T-cell (primary cell): ENCODE measurements at places on chromosomes 7 and 10. TPM values are rescaled to one million over a fixed set of nuclear protein-coding genes. Genes with fewer than 3 reads are reported as not detected.

DNA sequence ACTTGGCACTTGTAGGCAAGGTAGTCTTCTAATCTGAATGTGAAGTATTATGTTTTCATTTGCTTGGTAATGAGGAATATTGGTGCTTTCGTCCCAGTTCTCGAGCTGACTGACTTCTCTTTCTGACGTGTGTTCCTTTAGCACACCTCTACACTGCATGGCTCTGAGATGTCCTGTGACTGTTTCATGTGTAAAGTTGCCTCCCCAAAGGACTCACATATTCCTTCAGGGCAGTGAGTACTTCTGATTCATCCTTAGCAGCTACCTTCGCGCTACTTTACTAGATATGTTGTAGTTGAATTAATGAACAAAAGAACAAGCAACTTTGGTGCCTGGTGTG lies 113.7 kb downstream of the EGFR start:
- no peak overlapping the region for H3K27ac ChIP-seq
- H3K4me1 ChIP-seq = no peaks in the 10 kb centered on the region
- no peak for DNase-seq

GRCh38 chr10:59362144-59362958 lies at the start of gene FAM13C:
TSS of gene FAM13C (minus strand) at chr10:59362549. CDS start at chr10:59362460, 89 bp downstream.
- H3K4me3 ChIP-seq = no peak within 1 kb of the TSS
- peaks cover 5% of the 10 kb centered on the region for H3K4me1 ChIP-seq
- no peak for DNase-seq
- no peak within 1 kb of the TSS for H3K27ac ChIP-seq
- H3K36me3 ChIP-seq = no peaks in the 10 kb centered on the region

GRCh38 chr7:24880886-24881285 lies 99.1 kb downstream of the OSBPL3 start:
- H3K27me3 ChIP-seq = no peaks in the 10 kb centered on the region
- H3K4me1 ChIP-seq = peaks cover 3% of the 10 kb centered on the region
- no peak overlapping the region for H3K27ac ChIP-seq
- DNase-seq = no peak
- no peaks in the 10 kb centered on the region for H3K36me3 ChIP-seq
- no peak overlapping the region for H3K4me3 ChIP-seq

RSPH10B2 gene
- not detected for total RNA-seq

SYT15 gene
- 1.7 TPM for total RNA-seq

TMEM229A gene
- total RNA-seq = not detected
